Liver (tissue), 10 donors: ENCODE measurements at places on chromosomes 13 and 19. TPM values are rescaled to one million over a fixed set of nuclear protein-coding genes. Genes with fewer than 3 reads are reported as not detected.

DNA sequence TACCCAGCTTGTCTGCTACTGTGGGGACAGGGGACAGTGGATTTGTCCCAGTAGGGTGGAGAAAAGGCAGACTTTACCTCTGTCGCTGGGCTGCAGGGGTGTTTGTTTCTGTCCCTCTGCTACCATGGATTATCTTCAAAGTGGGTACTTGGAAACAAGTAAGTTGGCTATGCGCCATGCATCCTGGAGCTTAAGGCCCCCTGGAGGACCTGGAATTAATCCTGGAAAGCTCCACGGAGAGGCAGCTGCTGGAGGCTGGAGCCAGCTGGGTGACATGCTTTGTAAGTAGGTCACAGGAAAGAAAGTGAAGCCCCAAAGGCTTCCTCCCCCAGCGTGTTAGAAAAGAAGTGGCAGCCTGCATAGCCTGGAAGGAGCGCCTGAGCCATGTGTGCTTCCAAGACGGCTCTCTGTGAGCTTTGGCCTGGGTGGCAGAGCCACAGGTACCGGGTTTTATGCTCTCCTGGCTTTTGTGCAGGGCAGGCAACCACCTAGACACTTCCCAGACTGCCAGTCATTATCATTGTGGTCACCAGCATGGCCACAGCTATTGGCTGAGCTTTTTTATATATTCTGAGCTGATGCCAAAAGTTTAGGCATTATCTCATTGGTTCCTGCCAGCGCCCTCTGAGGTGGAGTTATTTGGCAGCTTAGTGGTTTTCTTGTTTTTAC, 9.5 kb downstream of the B3GLCT start:
- DNase-seq = no peak

DNA sequence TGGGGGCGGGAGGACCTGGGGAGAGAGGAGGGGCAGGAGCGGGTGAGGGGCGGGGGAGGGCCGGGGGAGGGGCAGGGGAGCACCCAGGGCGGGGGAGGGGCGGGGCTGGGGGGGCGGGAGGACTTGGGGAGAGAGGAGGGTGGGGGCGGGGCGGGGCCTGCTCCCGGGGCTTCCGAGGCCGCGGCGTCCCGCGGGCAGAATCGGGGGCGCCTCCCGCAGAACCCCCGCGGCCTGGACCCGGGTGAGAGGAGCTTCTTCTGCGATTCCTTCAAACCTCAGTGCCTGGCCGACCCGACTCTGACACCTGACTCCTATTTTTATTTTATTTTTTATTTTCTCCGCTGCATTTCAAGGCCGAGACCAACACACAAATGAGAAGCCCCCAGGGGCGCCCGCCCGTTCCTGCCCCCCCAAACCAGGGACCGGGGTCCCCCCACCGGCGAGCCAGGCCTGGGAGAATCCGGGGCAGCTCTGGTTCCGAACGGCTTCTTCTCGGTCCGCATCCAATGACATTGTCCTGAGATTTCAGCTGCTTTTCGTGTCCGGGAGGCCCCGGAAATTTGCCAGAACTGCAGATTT, 470 bp upstream of the GRTP1 start:
- no peak for DNase-seq

Gene ZIK1
- polyA plus RNA-seq = 0.60 TPM

DNA sequence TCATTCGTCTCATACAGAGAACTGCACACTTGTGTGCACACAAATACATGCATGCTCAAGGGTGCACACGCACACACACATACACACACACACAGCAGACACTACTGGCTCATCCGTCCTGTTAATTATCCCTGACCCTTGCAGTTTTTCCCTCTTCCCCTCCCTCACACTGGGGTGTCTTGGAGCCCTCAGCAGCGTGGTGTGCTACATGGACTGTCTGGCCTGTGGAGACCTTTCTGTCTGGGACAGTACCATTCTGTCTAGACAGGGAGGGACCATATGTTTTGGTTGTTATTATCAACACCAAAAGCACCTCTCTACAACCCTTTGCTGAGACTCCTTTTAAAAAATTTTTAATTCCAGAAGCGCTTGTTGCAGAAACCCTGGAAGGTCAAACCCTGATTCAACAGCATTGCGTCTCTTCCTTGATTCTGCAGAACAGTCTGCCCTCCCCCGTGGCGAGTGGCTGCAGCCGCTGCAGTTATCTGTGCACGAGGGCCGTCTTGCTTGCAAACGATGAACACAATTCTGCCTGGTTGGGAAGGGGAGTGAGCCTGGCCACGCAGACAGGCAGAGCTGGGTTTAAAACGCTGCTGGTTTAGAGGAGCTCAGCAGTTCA, 374.0 kb downstream of the IRS2 start:
- peak; percentile 63 for DNase-seq

- DNase-seq = no peak
These were observed 22.3 kb upstream of the LILRA2 start for GRCh38 chr19:54551293-54551692.

DNA sequence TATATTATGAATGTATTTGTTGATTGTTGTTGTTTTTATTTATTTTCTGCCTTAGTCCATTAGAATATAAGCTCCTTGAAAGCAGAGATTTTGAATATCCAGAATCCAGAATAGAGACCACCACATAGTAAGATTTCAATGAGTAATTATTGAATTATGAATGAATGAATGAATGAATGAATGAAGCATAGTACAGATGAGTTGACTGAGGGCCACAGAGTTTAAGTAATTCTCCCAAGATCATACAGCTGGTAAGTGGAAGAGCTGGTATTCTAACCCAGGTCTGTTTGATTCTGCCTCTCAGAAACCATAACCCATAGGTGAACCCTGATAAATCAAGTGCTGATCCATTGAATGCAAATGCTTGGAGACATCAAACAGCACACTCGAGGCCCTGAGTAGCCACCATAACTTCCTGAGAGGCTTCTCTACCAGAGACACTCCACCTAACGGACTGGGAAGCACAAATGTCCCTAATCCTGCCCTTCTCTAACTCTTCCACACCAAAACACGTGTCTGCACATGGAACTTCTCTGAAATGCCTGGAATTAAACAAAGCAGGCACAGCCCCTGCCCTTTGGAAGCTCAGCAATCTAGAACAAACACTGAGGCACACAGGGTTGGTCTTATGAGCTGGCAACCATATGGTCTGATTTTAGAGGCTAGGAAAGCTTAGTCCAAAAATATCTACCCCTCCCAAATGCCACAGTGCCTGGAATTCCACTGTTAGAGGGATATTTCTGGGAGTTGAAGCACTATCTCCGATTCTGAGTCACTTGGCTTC, 190.1 kb downstream of the FOXO1 start:
- no peak for DNase-seq

- DNase-seq = no peak
These were observed 16.8 kb downstream of the XAB2 start for GRCh38 chr19:7612282-7613274.

GRCh38 chr19:17213334-17213733, 1.8 kb upstream of the USE1 start:
- DNase-seq = no peak

DNA sequence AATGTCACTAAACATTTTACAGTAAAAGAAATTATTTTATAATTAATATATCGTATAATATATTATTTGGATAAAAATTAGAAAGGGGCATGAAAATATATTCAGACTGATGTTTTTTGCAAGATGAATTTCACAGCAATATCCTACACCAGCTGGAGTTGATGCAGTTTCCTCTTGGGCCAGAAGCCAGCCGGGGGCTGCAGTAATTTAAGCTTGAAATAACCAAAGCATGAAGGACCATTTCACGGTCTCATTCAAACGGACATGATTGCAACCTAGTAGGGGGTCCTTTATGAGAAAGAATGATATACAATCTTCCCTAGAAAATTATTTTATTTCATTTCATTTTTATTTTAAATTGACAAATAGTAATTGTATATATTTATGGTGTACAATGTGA, 797.2 kb upstream of the PCDH9 start:
- DNase-seq = no peak

DNA sequence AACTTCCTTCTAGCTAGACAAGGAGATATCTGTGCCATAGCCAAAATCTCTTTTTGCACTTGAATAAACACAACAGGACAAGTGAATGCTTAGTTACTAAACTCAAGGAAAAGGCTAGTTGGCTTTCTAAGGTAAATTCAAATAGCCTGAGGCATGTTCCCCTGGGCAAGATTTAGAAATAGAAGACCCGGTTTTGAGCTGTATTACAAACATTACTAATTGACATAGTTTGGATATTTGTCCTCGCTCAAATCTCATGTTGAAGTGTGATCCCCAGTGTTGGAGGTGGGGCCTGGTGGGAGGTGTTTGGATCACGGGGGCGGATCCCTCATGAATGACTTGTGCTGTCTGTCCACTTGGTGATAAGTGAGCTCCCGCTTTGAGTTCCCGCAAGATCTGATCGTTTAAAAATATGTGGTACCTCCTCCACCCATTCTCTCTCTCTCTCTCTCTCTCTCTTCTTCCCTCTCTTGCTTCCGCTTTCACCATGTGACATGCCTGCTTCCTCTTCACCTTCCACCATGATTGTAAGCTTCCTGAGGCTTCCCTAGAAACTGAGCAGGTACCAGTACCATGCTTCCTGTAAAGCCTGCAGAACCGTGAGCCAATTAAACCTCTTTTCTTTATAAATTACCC, 3.9 kb upstream of the KBTBD6 start:
- no peak for DNase-seq

Gene CD209
- polyA plus RNA-seq = 0.44 TPM

DNA sequence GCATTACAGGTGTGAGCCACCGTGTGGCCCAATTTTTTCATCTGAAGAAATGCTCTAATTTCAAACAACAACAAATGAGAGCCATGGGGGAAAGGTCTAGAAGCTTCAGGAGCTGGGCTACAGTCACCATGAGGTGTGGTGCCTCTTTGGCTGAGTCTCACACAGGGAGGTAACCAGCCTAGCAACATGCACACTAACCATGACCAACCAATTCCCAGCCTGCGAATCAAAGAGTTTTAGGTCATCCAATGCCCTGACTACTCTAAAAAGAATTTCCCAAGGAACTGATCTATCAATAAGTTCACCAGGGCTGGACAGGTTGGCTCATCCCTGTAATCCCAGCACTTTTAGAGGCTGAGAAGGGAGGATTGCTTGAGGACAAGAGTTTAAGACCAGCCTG, 29.9 kb downstream of the PBX4 start:
- DNase-seq = no peak

Gene EBI3
- 2.5 TPM for polyA plus RNA-seq

DNA sequence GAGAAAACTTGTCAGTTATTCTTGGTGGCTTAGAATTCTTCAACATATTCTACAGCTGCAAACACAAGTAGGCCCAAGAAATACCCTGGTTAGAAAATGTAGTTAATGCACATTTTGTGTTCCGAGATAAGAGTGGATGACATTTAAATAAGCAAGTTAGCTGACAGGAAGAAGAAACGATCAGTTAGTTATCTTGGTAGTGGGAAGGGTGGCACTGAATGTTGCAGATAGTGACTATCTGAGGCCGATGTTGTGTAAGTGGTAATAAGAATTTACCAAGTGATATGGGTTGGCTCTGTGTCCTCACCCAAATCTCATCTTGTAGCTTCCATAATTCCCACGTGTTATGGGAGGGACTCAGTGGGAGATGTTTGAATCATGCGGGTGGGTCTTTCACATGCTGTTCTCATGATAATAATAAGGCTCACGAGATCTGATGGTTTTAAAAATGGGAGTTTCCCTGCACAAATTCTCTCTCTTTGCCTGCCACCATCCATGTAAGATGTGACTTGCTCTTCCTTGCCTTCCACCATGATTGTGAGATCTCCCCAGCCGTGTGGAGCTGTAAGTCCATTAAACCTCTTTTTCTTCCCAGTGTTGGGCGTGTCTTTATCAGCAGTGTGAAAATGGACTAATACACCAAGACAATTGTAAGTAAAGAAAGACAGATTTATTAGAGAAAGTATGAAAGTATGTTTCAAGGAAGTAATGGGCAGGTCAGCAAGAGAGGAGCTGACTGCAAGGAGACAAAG, 10.9 kb upstream of the AKAP11 start:
- DNase-seq = no peak

- no peak for DNase-seq
These were observed 5.0 kb upstream of the MTMR6 start for GRCh38 chr13:25292301-25292700.

DNA sequence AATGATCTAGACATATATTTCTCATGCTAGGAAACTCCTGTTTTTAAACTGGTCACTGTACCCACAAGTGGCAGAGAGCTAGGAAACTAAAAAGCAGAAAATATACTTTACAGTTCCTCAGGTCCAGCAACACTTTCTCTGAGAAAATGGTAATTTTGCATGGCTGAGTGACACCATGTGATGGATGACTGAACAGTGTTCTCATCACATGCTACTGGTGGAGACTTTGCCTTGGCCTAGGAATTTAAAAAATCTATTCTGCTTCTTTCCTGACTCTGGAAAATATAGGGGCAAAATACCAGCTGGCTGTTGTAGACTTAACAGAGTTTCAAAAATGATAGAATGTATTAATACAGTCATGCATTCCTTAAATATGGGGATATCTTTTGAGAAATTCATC, 50.0 kb downstream of the LATS2 start:
- no peak for DNase-seq

Gene DLEU7
- polyA plus RNA-seq = 0.21 TPM

DNA sequence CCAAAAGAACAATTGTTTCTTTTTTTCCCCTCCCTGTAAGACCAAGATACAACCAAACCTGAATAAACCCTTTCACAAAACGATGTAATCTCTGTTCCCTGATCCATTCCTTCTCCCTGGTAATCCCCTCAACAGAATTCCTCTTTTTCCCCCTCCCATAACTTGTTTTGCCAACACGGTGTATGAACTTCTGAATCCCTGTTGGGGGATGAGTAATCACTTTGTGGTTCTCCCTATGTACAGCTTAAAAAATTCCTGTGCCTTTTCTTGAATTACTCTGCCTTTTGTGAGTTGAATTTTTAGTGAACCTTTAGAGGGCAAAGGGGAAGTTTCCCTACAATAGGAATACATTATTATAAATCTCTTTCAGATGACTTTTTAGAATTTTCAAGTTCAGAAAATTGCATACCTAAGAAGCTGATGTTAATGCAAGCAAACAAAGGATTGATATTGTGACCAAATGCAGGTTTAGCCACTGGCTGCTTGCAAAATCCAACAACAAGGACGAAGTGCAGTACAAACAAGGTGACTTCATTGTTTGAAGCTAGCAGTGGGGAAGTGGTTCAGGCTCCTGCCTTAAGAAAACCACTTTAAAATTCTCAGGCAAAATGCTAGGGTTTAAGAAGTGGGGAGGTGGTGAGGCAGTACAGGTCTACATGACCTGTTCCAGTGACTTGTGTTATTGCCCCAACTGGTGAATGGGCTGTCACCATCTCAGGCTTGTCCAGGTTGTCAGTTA, 15.0 kb upstream of the EPSTI1 start:
- no peak for DNase-seq

GRCh38 chr13:42607546-42607945, 33.6 kb downstream of the TNFSF11 start:
- DNase-seq = no peak

- DNase-seq = no peak
These were observed 55.1 kb upstream of the STARD13 start for GRCh38 chr13:33340631-33341030.

GRCh38 chr13:110280985-110281688, 25.8 kb downstream of the COL4A1 start:
- DNase-seq = no peak

DNA sequence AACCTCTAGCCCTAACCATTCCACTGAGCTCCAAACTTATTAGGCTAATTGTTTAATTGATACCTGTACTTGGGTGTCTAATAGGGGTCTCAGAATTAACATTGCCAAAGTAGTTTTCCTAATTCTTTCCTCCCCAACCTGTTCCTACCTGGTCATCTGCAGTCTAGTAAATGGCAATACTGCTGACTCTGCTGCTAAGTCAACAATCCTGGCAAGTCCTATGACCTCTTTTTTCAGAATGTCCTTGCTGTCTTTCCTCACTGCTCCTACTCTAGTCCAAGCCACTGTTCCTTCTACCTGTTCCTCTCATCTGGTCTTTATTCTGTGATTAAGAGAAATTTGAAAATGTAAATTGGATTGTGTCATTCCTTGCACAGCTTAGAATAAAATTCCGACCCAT, 143.9 kb downstream of the MTUS2 start:
- DNase-seq = no peak
